Jurkat, Clone E6-1 (cell line): ENCODE measurements at places on chromosomes 7 and 10.

GRCh38 chr10:33164060-33164709 is 170.3 kb downstream of the NRP1 start:
- DNase-seq: no peak

DNA sequence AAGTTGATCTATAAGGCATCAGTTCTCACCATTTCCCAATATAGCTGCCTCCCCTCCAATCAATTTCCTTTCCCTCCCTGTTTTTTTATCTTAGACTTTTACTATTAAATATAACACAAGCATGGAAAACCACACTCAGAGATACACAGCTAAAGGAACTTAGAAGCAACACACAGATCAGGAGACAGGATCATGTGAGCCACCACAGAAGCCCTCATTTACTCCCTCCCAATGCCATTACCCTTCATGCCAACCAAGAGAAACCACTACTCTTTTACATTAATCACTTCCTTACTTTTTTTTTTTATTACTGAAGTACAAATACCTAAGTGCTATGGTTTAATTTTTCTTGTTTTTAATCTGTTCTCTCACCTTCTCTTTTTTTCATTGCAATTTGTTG is 33.0 kb downstream of the COG5 start:
- DNase-seq: no peak

- no peak for DNase-seq
Observed at GRCh38 chr10:113132591-113133121, 182.6 kb downstream of the TCF7L2 start.

DNA sequence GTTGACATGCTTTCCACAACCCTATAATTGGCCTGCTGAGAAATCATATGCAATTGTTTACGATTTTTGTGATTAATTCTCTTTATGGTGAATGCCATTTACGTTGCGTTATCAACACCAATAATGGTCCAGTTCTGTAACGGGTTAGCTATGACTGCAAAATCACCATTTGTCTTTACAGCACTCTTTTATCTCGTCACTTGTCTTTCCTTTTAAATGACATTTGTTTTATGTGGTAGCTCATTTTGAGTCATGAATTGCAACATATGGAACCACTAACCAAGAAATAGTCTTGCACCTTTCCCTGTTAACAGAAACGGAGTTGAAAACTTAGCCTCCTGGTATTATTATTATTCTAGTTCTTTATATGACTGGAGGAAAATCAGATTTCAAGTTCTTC is 3.1 kb upstream of the KIAA1217 start:
- DNase-seq: no peak

DNA sequence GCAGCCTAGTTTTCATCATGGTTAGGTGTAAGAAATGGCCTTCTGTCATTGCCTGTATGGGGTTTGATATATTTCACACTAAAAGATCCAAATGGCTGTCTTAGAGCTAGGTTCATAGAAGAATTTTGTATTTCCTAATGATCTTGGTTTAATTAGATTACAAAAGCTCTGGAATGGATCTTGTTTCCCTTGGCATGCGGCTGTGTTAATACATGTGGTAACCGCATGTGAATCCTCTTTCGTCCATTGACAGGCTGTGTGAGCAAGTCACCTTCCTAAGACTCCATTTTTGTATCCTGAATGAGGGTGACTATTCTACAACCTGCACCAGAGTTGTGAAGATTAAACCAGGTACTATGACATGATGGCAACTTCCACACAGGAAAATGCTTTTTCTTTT is 12.4 kb upstream of the FZD1 start:
- no peak for DNase-seq

DNA sequence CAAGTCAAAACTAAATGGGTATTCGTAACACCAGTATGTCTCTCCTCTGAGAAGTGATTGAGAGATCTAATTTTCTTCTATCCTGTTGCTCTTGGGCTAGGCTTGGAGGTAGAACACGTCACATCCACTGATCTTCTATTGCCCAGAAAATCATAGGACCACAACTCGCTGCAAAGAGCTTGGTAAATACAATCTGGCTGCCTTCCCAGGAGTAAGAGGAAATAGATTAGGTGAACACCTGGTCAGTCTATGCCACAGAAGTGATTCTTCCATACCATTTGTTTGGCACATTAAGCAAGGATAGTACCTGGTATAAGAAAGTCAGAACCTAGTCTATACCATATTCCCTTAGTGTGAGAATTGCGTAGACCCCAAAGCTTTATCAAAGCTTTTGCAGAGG is 129.3 kb upstream of the PHYHIPL start:
- DNase-seq: no peak

DNA sequence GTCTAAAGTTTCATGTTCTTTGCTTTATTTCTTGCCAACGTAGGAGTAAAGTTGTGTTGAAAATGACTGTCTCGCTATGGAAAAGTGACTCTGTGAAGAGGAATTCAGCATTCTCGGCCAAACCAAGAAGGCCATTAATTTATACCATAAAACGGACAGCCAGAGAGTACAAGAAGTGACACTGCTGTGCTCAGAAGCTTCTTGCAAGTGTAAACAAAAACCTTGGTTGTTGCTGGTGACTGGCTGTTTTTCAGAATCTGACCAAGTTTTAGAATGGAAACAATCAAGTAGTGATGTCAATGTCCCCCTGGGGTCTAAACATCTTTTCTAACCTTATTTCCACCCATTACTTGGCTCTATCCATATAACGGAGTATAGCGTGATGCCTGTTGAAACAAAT is 201.9 kb downstream of the INHBA start:
- no peak for DNase-seq

- no peak for DNase-seq
Observed at GRCh38 chr7:29563590-29564495, at the start of gene PRR15. Gene PRR15 (plus strand): TSS chr7:29563835. CDS start chr7:29566330, 2,495 bp downstream.

DNA sequence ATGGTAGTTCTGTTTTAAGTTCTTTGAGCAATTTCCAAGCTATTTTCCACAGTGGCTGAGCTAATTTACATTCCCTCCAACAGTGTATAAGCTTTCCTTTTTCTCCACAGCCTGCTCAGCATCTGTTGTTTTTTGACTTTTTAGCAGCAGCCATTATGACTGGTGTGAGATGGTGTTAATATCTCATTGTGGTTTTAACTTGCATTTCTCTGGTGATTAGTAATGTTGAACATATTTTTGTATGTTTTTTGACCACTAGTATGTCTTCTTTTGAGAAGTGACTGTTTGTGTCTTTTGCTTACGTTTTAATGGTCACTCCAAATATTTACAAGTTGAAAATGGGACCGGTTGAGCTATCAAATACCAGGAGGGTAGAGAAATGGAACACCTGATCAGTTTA is 20.4 kb downstream of the GNG11 start:
- no peak for DNase-seq

DNA sequence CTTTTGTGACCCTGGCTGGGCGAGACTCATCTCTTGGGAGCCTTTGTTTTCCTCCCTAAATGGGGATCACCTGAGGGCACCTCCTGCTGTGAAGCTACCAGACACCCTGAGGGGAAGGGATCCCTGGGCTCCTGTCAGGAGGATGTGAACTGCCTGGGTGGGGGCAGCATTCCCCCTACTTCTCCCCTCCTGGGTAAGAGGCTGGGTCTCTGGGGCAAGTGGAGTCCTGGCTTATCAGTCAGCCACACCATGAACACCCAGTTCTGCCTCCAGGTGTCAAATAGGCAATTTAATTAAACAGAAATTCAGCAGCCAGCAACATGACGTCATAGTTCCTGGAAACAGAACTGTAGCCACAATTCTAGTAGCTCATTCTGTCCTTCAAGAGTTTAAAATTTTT is 97.7 kb upstream of the RET start:
- no peak for DNase-seq

DNA sequence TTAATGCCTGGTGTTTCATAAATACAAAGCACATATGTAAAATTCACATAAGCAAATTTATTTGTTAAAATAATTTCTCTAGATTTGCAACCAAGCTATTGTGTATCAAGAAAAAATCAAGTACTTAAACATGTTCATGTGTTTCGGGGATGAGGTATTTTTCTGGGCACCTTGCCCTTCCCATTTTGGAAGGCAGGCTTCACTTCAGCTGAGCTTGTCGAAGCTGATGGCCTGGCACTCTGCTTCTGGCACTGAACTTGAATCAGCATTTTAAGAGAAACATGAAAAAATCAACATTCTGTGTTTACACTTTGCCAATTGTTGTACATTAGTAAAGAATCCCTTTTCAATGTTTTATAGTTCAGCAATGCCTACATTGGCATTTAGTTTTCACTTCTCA is 179.1 kb upstream of the STEAP4 start:
- no peak for DNase-seq

DNA sequence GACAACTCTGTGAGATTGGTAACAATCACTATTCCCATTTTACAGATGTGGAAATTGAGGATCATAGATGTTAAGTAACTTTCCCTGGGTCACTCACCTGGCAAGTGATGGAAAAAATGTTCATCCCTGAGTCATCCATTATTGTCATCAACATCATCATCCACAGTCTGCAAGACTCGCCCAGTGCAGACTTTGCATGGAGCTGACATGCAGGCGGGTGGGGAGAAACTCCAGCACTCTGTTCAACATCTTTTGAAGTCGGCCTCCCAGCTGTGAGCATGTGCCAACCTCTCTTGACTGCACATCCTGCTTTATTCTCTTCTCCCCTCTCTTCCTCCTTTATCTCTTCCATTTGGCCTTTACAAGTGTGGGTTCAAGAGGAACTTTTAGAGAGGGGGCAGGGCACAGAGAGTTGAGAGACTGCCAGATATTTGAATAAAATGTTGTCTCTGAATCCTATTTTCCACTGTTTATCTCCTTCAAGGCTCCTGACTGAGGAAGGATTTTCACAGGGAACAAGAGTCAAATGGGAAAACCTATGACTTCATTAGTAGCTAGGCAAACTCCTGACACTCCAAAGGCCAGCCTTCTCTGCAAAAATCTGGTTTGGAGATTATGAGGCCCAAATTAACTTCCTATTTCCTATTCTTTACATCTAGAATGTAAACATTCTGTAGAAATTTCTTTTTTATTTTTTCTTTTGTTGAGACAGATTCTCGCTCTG is 283.7 kb upstream of the PODXL start:
- DNase-seq: no peak

GRCh38 chr10:59068581-59069191 is 107.8 kb upstream of the PHYHIPL start:
- DNase-seq: no peak

GRCh38 chr7:92768501-92769393 is 67.6 kb downstream of the CDK6 start:
- no peak for DNase-seq
